GDM1 (cell line): ENCODE measurements at places on chromosomes 5 and 9.

GRCh38 chr5:175252234-175252805 lies 191.7 kb downstream of the DRD1 start:
- DNase-seq = no peak

GRCh38 chr9:77305622-77306400 lies 128.5 kb downstream of the VPS13A start:
- no peak for DNase-seq

DNA sequence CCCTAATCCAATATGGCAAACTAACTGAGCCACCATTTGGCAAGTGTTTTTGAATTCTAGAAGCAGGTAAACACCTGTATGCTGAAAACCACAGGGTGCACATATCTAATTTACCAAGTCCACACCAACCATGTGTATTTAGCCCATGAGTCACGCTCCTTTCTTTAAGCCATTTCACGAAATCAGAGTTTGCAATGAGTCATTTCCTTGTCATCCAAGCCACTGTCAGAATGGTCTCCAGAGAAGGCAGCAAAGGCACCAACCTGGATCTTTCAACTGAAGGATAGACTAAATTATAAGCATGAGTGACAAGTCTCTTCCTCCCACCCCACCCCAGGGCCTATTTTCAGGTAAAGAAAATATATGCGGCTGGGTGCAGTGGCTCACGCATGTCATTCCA lies 110.0 kb downstream of the PAX5 start:
- DNase-seq = no peak

DNA sequence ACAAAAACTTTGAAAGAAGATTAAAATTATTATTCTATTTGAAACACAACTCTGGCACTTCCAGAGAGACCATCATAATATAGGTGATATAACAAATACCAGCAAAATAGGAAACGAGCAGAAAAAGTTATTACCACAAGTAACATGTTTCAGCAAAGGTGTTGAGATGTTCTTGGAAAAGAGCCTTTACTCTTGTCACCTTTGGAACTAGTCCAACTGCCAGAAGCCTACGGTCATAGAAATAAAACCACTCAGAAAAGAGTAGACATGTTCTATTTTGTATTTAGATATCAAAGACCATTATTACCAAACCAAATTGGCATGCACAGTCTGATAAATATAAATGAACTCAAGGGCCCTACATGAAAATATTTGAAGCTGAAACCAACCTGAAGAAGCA lies 145.0 kb upstream of the DMAC1 start:
- no peak for DNase-seq

DNA sequence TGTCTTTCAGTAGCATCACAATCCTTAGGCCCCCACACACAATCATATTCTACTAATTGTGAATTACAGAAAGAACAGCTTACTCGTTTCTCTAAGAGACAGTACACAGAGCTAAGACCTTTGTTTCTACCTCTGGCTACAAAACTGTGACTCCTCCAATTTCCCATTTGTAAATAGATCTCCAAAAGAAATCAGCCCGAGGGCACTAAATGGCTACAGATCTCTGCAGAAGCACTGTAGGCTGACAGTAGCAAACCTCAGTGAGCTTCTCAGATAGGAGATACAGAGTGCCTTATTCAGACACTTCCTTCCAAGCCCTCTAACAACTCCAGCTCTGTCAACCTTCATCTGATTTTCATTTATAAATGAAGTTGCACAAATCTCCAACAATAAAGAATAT lies 51.0 kb downstream of the EFNA5 start:
- no peak for DNase-seq

GRCh38 chr5:74364507-74364906 lies 276.0 kb downstream of the ENC1 start:
- no peak for DNase-seq

DNA sequence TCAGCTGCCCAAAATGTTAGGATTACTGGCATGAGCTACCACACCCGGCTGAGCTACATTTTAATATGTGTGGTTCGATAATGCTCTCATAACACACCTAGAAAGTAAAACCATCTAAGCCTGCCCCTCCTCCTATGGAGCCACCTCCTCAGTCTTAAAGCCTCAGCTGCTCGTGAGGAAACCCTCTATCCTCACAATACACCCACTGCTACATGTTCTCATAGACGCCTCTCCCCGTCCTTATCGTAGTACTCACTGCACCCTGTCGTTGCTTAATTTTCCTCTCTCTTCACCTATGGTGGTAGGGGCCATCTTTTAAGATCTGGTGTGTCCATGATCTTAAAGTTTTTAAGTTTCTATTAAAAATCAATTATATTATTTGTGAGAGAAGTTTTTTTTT lies 72.9 kb downstream of the RCL1 start:
- no peak for DNase-seq

DNA sequence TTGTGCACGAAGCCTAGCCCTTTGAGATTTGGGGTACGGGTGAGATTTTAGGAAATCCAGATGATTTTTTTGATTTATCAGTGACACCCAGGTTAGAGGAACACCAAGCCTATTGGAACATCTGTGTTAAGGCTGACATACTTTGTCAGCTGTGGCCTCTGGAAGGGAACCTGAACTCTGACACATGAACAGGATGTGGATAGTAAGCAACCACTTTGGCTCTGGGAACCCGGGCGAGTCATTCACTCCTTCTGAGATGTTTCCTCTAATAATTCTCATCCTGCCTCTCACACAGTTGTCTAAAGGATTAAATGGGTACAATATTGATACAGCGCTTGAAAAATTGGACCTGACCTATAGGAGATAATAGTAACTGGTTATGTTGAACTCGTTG lies 67.8 kb downstream of the FGF1 start:
- no peak for DNase-seq

DNA sequence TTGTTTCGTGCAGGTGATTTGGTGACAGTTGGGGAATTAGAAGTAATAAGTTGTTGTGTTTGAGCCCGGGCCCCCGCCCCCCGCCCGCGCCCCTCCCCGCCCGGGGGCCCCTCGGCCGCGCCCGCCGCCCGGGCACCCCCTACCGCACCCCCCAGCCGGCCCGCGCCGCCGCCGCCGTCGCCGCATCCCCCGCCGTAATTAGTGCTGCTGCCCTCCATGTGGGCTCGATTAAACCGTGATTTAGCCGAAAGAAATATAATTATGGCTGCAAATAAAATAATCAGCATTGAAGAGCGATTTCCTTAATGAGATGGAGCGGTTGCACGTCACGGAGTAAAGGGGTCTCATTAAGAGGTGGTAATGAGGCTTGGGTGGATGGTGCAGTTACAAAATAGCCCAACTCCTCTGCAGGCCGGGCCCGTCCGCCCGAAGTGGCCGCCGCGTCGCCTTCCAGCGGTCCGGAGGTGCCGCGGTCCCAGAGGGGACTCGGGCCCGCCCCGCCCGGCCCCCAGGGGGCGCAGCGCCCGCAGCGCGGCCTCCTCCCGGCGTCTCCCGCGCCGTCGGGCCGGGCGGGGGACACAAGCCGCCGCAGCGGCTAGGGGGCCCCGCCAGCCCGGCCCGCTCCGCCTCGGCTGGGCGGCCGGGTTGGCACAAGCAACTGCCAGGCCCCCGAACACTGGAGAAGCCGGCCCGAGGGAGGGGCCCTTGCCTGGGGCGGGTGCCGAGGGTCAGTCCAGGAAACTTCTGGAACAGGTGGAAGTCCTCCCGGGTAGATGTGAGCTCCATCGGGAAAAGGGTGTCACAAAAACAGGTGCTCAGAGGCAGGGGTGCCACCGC lies 6.9 kb upstream of the OTP start:
- no peak for DNase-seq
